Kidney glomerular epithelial cell (primary cell): ENCODE measurements at places on chromosomes 7 and 10.

- no peak for DNase-seq
These were observed 31.9 kb downstream of the SH2B2 start for GRCh38 chr7:102318482-102318971.

GRCh38 chr10:84302223-84302622, 26.2 kb upstream of the CCSER2 start:
- DNase-seq = no peak

DNA sequence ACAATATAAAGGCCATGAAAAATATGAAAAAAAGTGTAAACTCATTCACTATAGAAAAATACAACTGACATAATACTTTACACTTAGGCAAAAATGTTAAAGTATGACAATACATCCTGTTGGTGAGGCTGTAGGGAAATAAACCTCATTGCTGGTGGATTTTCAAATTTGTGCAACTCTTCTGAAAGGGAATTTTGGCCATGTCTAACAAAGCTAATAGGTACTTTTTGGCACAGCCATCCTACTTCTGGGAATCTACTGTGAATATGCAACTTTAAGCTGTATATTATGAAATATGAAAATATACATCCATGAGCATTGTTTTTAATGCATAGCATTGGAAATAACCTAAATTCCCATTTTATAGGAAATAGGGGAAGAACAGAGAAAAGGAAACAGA, 13.4 kb upstream of the COA1 start:
- no peak for DNase-seq

GRCh38 chr10:17229016-17229716, 1.1 kb downstream of the VIM start:
- DNase-seq = peak; percentile 80

DNA sequence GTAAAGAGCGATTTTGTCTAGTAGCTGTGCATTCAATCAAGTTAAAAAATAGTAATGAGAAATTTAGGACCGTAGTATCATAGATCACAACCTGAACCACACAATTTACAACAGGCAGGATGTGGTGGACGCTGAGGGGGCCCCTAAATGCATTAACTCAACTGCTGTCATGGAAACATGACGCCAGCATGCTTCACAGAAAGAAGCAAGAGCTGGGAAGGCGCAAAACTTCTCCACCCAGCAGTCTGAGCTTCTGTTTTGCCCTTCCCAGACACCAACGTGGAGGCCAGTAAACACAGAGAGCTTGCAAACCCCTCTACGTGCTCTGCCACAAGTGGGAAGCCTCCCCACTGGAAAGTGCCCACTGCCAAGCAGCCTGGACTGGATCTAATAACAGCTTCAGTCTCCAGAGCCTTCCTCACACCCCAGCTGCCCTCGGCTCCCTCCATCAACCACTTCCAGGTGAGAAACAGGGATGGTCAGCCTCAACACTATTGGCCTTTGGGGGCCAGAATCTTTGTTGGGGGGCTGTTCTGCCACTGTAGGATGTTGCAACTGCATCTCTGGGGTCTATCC, 151.8 kb downstream of the SFMBT2 start:
- no peak for DNase-seq

- no peak for DNase-seq
These were observed 43.3 kb upstream of the TMEM248 start for GRCh38 chr7:66877577-66878300.

- no peak for DNase-seq
These were observed 157.2 kb downstream of the CHRM2 start for GRCh38 chr7:137025469-137026175.

GRCh38 chr10:23755556-23755955, 316.7 kb downstream of the OTUD1 start:
- DNase-seq = no peak

GRCh38 chr7:105905910-105906568, 29.6 kb upstream of the ATXN7L1 start:
- DNase-seq = no peak

GRCh38 chr10:20623546-20623945, 273.6 kb downstream of the NEBL start:
- DNase-seq = no peak

- peak; percentile 42 for DNase-seq
These were observed 2.9 kb upstream of the RBM20 start for GRCh38 chr10:110641256-110641655.

DNA sequence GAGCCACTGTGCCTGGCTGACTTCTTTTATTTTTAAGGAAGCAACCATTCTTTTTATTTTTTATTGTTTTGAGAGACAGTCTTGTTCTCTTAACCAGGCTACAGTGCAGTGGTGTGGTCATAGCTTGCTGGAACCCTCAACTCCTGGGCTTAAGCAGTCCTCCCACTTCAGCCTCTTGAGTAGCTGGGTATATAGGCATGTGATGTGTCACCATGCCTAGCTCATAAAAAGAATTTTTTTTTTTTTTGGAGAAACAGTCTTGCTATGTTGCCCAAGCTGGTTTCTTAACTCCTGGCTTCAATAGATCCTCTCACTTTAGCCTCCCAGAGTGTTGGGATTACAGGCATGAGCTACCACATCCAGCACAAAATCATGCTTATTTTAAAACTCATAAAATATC, 5.8 kb downstream of the MCU start:
- DNase-seq = no peak

GRCh38 chr7:156725073-156725472, 84.5 kb downstream of the RNF32 start:
- no peak for DNase-seq

DNA sequence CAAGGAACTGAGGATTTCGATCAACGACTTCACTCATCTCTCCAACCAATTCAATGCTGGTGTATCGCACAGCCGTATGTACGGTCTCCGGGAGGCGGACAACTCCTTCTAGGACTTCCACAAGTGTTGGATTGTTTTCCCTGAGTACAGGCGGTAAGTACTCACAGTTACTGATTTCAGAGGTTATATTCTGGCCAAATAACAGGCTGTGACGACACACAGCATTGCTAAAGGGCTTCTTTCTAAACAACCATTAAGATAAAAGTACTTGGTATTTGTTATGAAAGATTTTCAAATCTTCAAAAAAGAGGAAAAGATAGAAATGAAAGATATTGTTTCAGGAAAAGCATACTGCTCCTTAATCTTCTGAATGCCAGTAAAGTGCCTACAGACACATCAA, 52.2 kb downstream of the IRF5 start:
- no peak for DNase-seq

- no peak for DNase-seq
These were observed 2.9 kb downstream of the MIOS start for GRCh38 chr7:7569615-7570014.

GRCh38 chr10:7423521-7423920, 12.7 kb upstream of the SFMBT2 start:
- no peak for DNase-seq
